ENCODE measurements at places on chromosomes 7 and 10.

DNA sequence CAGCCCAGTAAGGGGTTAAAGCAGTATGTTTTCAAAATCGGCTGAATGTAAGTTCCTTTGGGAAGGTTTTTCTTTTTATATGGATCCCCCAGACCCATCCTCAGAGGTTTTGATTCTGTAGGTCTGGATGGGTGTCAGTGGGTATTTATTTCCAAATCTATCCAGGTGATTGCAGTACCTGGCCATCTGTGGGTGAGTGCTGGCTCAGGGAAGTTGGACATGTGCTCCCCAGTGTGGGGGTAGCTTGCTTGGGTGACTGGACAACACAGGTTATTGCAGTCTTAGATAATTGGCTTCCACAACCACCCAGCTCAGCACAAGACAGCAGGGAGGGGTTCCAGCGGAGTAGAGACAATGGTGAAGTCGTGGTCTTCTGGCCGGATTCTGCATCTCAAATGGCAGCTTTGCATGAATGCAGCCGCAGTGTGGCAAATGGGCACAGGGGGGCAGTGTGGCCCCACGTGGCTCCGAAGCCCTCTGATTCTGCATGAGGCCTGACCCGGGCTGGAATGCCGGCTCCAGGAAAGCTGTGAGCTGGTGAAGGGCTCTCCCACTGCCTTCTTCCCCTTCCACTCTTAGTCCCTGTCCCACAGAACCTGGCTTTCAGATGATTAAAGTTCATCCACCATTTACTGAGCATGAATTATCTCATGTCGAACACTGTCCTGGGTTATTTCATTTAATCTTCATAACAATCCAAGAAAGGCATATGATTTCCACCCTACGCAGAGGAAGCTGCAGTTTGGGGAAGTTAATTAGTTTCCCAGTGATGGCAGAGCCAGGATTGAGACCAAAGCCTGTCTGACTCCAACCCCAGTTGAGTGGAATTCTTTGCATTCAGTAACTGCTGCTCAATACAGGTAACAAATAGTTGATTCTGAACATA lies 64.5 kb upstream of the SYPL1 start:
- peak; percentile 38 for DNase-seq

- no peak for DNase-seq
Measured at GRCh38 chr10:53619671-53620070, 847.1 kb upstream of the MBL2 start.

DNA sequence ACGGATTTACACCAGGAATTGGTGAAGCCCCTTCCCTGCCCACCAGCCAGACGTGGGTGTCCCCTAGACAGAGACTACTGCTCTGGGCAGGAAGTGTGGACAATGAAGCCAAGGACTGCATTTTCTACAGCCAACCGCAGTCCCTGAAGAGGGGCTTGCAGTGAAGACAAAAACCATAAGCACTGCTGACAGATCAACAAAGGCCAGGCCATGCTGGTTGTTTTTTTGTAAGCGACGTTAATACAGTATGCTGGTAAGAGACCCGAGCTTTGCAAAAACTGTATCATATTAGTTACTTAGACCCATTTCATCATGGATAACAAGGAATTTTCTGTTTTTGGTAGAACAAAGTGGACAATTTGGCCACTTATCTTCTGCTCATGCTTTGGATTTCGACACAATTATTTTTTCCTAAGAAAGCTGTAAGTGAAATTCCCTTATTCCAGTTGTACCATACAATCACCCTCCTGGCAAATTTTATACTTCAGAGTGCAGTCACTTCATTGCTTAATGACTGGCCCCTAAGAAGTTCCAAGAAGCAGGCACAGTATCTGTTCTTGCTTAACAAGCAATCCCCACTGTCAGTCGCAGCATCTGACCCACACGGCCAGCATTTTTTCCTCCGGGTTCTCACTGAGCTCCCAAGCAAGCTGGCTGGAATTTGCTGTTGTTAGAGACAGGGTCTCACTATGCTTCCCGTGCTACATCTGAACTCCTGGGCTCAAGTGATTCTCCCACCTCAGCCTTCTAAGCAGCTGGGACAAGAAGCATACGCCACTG lies 163.5 kb downstream of the PARD3 start:
- DNase-seq = no peak

DNA sequence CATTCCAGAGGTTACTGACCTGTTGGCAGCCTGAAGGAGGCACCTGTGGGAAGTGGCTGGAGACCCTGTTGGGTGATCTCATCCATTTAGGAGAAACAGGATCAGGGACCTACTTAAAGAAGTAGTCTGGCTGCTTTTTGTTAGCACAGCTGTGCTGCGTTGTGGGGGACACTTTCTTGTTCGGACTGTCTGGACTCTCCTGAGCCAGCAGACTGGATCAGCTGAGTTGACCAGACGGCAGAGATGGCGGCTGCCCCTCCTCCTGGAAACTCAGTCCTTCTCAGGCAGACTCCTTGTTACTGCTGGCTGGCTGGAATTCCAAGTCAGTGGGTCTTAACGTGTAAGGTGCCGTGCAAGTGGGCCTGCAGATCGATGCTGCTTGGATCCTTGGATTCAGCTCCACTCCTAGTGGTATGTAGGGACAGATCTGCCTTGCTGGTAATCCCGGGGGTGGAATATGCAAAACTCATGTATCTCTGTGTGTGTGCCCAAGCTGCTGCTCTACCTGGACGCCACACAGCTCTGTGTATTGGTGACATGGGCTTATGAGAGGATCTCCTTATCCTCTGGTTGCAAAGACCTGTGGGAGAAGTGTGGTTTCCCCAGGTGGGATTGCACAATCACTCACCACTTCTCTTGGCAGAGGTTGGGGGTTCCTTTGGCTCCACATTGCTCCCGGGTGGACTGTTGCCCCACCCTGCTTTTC lies 87.3 kb downstream of the CCSER2 start:
- no peak for DNase-seq

DNA sequence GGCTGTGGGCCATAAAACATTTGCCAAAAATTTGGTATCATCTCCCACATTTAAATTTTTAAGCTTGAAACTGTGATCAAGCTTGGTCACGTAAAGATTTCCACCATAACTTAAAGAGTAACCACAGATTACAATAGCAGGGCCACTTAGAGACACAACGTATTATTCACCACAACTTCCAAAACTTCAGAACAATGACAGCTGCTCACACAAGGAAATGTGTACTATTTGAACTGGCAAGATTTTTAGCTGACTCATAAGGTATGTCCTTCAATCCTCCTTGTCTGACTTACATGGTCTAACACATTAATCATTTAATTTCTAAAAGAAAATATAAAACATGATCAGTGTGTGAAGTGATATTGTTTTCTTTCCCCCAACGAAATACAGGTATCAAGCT lies 234.5 kb downstream of the PARD3 start:
- DNase-seq = no peak

DNA sequence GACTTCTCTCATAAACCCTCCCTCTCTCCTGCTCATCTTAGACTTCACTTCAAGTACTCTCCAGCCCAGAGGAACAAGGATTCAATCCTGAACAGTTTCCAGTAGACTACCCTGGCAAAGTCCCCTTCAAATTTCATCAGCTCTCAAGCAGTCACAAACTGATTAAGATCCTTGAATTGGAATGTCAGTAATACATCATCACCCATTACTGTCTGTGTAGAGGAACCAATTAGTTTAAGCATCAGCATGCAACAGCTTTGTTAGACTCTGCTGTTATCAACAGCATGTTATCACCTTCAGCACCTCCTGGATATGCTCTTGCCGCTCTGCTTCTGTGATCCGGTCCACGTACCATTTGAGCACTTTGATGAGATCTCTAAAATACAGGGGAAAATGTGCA lies 307.0 kb upstream of the IMMP2L start:
- DNase-seq = no peak

GRCh38 chr7:110210941-110211608 lies 879.9 kb upstream of the LRRN3 start:
- no peak for DNase-seq
